NCI-H2029 treated with DMSO at 0.1 percent for 48 hours (cell line): ENCODE measurements at places on chromosomes 5 and 9.

DNA sequence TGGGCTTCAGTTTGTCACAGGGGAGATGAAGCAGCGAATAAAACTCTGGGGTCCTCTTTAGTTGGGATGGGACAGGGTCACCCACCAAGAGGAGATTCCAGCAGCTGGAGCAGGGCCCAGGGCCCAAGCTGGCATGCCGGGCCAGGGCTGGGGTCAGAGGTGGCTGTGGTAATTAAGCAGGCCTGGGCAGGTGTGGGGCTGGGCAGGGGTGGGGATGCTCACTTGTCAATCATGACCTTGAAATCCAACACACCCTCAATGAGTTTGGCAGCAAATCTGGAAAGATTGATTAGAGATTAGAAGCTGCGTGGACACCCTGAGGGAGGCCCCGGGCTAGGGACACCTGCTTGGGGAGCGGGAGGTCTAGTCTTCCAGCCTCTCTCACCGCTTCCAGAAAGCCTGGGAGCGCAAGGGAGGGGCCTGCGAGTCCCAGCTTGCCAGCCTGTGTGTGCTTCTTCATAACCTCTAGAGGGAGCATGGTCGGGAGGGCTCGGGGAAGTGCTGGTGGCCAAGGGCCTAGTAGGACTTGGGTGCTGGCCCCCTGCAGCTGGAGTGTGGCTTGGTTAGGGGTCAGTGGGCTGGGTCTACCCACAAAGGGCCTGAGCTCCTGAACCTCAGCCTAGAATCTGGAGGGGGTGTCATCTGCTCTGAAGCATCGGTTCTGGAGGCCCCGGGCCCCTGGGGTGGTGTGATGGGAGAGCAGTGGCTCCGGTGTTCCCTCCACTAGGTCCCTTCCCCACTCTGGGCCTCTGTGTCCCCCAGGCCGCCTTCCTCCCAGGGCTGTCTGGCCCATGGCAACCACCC, 7.6 kb downstream of the CRAT start:
- DNase-seq, result no peak

DNA sequence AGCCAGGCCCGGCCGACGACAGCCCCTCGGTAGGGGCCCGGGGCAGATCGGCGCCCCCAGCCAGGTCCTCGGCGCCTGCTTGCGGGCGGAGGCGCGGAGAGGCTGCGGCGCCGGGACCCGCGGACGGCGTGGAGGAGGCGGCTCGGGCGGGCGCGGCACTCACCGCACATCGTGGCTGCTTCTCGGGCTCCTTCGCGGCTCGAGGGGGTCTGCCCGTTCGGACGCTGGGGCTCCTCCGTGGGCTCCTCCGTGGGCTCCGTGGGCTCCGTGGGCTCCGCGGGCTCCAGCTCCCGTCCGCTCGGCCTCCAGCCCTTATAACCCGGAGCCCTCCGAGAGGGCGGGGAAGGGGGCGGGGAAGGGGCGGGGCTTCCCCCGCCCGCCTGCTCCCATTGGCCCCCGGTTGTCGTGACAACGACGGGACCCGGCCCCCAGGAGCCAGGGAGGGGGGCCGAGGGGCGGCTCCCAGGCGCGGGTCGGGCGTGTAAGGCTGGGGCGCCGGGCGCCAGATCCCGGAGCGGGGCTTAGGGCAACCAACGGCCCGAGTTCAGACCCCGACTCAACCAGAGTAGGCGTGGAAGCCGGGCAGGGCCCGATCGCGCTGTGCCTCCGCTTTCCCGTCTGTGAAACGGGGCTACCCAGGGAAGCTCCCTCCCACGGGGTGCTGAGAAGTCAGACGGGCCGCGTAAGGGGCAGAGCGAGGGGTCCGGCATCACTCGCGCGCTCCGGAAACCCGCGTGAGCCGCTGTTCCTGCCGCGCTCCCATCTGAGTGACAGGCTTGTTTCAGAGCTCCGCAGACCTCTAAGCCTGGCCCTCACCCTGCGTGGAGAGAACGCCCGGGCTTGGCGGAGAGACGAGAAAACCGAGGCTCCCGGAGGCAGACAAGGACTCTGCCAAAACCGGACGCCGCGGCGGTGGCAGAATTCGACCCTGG, at the start of gene GFPT2:
GFPT2 (minus strand) TSS at position 289 of the 932 bp plus-strand sequence; CDS start at position 170, 119 bp downstream.
- no peak for DNase-seq

DNA sequence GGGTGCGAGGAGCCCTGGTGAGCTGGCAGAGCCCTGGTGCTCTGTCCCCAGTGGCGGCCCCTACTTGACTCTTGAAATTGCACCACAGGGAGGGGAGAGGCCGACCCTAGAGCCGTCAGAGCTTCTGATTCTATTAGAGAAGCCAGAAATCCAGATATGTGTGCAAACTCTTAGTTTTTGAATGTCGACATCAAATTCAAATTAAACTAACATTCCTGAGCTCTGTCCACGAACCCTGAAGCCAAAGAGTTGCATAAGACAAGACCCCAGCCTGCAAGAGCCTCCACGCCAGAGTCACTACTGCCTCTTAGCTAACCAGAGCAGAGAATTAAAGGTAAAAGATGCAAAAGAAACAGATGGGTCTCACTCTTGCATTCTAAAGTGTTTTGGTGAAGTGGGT, 29.8 kb upstream of the MSX2 start:
- no peak for DNase-seq

- no peak for DNase-seq
Measured at GRCh38 chr9:33404788-33405362, 2.5 kb upstream of the AQP7 start.

GRCh38 chr9:15722888-15723287, 170.0 kb downstream of the CCDC171 start:
- DNase-seq, result no peak

DNA sequence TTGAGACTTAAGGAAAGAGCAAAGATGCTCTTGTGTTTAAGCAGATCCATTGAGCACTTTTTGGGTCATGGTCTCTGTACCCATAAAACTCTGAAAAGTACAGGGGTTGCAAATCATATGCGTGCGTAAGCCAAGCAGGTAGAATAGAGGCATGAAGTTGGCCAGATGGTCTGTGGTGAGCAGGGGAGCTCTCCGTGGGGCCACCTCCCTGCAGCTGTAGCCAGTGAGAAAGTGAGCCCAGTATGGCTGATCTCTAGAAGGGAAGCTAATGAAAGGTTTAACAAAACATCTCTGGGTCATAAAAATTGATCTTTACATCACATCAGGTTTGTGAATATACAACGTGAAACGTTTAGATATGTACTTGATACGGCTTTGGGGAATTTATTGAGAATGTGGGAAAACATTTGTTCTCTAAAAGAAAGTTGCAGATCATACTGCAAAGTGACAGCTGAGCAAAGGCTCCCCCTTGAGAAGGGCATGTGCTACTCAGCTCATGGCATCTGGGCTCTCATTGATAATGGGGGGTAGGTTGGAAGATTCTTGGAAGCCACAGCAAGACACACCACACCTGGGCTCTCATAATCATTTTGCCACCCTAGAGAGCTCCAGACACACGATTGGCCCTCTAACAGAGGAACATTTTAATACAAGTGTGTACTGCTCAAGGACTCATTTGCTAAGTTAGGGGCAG, 30.6 kb downstream of the SH3GL2 start:
- no peak for DNase-seq

DNA sequence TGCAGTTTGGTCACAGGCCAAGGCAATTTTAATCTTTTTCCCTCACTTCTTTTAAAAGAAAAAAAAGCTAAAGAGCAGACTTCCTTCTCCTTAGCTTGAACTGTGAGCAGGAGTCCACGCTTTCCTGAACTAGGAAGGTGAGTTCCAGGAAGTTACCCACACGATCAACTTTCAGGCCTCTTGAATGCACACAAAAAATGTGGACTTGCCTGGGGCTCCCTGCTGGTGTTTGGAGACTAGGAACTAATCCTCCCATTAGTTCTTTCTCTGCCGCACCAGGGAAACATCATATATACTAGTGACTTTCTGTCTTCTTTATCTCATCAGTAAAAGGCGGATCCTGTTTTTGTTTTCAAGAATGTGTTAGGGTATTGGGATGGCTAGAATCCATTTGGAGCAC, 240.0 kb downstream of the GOLPH3 start:
- no peak for DNase-seq

DNA sequence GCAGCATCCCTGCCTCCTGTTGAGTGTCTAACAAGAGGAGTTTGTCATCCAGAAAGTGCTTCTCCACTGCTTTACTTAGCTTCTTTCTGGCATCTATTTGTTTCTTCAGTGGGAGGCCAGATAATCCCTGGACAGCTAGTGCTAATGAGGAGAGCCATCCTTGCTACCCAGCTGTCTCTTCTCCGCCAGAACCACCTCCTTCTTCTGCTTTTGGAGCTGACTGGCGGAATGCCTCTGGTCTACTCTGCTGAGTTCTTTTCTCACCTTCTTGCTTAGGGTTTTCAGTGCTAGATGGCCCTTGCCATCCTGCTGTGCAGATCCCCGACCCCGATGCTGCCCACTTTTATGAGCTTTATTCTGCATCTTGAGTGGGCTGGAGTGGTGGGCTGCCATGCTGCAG, 145.8 kb downstream of the GPBP1 start:
- no peak for DNase-seq

DNA sequence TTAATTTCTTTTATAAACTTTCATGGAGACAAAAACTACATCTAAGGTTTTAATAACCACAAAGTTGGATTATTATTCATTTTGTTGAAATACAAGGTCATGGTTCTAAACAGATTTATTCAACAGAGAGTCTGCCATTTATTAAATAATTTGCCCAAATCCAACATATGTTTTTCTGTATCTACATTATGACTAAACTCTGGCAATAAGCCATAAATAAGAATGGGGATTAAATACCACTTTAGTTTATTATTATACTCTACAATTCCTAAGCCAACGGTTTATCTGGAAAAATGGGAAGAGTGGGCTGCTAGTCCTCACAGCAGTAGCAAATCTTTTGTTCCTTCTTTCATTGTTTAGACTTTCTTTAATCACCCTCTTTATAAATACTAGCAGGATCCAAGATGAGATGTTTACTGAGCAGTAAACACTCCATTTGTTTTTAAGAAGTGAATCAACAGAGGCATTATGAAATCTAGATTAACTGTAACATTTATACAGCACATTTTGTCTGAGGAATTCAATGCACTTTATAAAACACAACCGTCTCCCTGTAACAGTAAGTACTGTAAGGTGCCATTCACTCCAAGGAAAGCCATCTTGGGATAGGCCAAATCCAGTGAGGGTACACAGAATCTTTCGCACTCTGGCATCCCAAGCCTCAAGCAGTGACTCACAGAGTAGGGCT, 89.7 kb downstream of the DROSHA start:
- no peak for DNase-seq

DNA sequence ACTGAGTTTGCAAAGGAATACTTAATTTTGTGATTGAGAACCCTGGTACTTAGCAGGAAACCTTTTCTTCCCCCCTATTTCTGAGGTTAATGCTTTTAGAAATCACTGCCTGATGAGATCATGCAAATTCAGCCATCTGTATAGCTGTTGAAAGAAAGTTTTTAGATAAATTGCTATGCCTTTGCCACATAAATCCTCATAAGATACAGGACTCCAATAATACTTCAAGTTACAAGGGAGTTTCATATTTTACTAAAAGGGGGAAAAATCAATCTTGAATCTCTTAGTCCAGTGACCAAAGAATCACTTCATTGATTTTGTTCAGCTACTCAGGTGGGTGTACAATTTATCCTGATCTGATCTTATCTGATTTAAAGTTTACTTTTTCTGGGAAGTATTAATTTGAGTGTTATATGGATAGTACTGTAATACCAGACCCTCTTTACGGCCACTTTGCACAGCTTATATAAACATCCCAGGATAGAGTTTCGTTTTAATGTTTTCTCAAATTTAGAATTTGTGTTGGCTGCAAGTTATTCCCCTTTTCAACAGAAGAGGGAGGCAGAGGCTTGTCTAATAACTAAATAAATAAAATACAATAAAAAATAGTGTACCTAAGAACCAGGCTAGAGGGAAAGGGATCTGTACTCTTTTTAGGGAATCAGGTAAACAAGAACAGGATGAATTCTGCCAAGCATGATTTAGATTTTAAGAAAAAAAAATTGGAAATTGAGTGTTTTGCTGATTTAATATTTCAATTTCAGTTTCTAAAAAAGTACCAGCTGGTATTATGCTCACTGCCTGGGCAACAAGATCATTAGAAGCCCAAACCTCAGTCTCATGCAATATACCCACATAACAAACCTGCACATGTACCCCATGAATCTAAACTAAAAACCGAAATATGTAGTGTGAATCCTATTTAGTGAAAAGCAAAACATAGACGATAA, 69.1 kb downstream of the PSAT1 start:
- peak; percentile 26 for DNase-seq

DNA sequence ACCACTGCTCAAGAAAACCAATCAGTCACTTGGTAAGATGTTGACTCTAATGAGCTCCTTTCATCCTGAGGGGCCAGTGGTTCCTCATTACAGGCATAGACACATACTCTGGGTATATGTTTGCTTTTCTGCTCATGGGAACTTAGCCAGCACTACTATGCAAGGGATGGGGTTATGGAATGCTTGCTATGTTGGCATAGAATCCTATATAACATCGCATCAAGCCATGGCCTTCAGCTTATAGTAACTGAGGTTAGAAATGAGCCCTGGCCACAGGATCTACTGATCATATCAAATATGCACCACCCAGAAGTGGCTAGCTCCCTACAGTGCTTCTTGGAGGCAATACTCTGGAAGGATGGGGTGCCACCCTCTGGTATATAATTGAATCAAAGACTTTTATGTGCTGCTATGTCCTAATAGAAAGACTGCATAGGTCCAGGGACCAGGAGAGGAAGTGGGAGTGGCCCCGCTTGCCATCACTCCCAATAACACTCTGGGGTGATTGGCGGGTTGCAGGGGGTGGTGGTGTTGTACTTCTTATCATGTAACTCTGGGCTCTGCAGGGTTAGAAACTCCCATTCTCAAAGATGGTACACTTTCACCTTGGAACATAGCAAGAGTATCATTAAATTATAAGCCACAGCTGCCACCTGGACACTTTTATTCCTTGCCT, 70.3 kb downstream of the ZNF366 start:
- no peak for DNase-seq

GRCh38 chr5:22998774-22999173, 145.6 kb upstream of the CDH12 start:
- DNase-seq, result no peak

DNA sequence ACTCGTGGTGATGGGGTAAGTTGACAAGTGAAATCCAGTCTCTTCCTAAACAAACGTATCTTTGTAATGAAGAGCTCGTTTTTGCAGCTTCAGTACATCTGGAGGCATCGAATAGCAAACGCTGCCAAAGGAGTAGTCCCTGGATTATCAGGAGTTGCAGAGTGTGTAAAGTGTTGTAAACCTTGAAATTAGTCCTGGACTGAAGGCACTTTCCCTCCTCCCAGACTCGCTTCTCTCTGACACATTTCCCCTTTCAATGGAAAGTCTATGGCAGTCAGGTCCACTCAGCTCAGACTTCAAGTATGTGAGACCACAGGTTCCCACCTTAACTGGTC, 1.5 kb upstream of the PBX3 start:
- peak; percentile 73 for DNase-seq
